ENCODE measurements at places on chromosomes 1 and 21.

- H3K4me3 ChIP-seq, result no peak overlapping the region
- peaks cover 6% of the 10 kb centered on the region for H3K4me1 ChIP-seq
- no peaks in the 10 kb centered on the region for H3K27me3 ChIP-seq
- no peaks in the 10 kb centered on the region for H3K36me3 ChIP-seq
- H3K27ac ChIP-seq, result no peak overlapping the region
These were observed 8.3 kb upstream of the TRABD2B start for GRCh38 chr1:48005253-48006117.

DNA sequence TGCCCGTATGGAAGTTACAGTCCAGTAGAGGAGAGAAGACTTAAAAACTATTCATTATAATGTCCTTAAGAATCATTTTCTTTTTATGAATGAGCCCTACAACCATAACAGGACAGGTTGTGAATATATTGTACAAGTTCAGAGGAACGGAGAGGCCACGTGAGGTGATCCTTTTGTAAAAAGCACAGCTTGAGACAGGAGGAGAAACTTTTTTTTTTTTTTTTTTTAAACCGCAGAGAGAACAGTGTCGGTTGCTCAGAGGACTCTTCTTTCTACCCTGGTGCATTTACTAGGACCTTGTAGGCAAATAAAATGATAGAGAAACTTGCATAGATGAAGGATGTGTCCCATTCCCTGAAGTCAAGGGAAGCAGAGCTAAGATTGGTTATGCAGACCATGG lies 32.1 kb downstream of the DYRK1A start:
- no peak overlapping the region for H3K27ac ChIP-seq
- no peak for DNase-seq
- no peaks in the 10 kb centered on the region for H3K36me3 ChIP-seq
- no peak overlapping the region for H3K4me3 ChIP-seq

DNA sequence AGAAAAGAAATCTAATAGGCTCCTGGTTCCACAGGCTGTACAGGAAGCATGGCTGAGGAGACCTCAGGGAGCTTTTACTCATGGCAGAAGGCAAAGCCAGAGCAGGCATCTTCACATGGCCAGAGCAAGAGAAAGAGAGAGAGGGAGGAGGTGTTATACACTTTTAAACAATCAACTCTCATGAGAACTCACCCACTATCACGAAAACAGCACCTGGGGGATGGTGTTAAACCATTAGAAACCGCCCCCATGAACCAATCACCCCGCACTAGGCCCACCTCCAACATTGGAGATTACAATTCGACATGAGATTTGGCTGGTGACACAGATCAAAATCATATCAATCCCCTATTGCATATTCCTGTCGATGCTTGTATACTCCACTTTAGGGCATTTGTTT lies 93.5 kb downstream of the MRPL39 start:
- H3K36me3 ChIP-seq, result no peaks in the 10 kb centered on the region
- no peaks in the 10 kb centered on the region for H3K4me1 ChIP-seq
- DNase-seq, result no peak
- no peaks in the 10 kb centered on the region for H3K27me3 ChIP-seq
- H3K4me3 ChIP-seq, result no peak overlapping the region

- no peak for DNase-seq
- no peaks in the 10 kb centered on the region for H3K27me3 ChIP-seq
- H3K4me3 ChIP-seq, result no peak overlapping the region
- H3K4me1 ChIP-seq, result peaks cover 4% of the 10 kb centered on the region
- H3K27ac ChIP-seq, result peak overlapping the region; percentile 28
- H3K36me3 ChIP-seq, result no peaks in the 10 kb centered on the region
These were observed 32.1 kb downstream of the PRRX1 start for GRCh38 chr1:170695955-170696590.

DNA sequence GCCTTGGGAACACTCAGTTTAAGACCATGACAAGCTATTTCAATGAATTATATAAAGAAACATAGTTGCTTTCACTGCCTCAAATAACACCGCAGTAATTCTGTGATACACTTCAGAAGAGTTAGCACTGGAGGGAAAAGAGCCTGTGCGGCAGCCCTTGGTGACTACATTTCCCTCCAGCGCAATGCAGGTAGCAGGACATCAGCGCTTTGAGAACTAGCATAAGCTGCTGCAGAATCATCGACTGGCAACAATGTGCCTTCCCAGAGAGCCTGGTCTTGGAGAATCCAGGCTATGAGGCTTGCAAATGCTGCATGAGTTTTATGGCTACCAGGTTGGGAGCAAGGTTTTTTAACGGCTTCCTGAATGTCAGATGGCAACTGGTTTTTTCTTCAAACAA lies 7.5 kb downstream of the NRIP1 start:
- H3K4me1 ChIP-seq, result peaks cover under 1% of the 10 kb centered on the region
- H3K27me3 ChIP-seq, result no peaks in the 10 kb centered on the region
- H3K36me3 ChIP-seq, result no peaks in the 10 kb centered on the region
- DNase-seq, result no peak
- no peak overlapping the region for H3K4me3 ChIP-seq

DNA sequence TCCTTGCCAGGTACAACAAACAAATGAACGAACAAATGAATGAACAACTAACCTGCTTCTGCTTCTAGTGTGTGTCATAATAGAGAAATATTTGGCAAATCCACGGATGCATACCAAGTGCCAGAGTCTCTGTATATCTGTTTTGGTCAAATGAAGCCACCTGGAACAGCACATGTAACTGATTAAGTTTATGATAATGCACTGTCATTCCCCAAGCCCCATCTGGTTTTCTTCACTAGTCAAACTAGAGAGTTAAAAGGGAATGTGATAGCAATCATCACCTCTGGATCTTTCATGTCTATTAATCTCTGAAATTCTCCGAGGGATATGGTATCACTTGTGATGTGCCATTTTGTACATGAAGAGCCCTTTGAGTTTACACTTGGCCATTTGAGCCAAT lies 21.0 kb upstream of the SCAF4 start:
- H3K36me3 ChIP-seq, result no peaks in the 10 kb centered on the region
- H3K4me3 ChIP-seq, result no peak overlapping the region
- peak overlapping the region; percentile 59 for H3K27ac ChIP-seq
- no peak for DNase-seq
- H3K4me1 ChIP-seq, result no peaks in the 10 kb centered on the region
- no peaks in the 10 kb centered on the region for H3K27me3 ChIP-seq

- H3K27me3 ChIP-seq, result no peaks in the 10 kb centered on the region
- H3K36me3 ChIP-seq, result no peaks in the 10 kb centered on the region
- no peak overlapping the region for H3K27ac ChIP-seq
- no peak for DNase-seq
- H3K4me3 ChIP-seq, result no peak overlapping the region
These were observed 99.5 kb downstream of the FGGY start for GRCh38 chr1:59396387-59396786.

GRCh38 chr1:203509135-203509534 lies 15.2 kb downstream of the OPTC start:
- peaks cover 43% of the 10 kb centered on the region for H3K4me1 ChIP-seq
- peak overlapping the region; percentile 70 for H3K27ac ChIP-seq
- no peak for DNase-seq
- H3K27me3 ChIP-seq, result no peaks in the 10 kb centered on the region

DNA sequence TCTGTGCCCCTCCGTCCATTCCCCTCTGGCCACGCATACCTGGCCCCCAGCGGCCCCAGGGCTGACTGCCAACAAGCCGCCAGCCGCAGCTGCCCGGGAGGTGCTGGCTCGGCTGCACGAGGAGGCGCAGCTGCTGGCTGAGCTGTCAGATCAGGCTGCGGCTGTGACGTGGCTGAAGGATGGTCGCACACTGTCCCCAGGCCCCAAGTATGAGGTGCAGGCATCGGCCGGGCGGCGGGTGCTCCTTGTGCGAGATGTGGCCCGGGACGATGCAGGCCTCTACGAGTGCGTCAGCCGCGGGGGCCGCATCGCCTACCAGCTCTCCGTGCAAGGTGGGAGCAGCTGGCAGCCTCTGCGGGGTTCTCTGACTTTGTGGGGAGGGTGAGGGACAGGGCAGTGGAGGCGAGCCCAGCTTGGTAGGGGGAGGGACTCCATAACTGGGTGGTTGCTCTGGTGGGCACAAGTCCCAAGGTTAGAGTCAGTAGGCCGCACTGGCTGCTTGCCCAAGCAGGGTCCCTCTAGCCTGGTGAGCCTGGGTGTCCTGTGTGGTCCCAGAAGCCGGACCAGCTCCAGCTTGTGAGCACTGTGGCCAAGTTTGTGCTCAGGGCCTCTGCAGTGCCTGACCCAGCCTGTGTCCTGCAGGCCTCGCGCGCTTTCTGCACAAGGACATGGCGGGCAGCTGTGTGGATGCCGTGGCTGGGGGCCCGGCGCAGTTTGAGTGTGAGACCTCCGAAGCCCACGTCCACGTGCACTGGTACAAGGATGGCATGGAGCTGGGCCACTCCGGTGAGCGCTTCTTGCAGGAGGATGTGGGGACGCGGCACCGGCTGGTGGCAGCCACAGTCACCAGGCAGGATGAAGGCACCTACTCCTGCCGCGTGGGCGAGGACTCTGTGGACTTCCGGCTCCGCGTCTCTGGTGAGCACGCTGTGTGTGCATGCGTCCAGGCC lies 8.8 kb downstream of the OBSCN start:
- H3K4me1 ChIP-seq, result peaks cover 36% of the 10 kb centered on the region
- no peak for DNase-seq
- no peaks in the 10 kb centered on the region for H3K27me3 ChIP-seq
- no peak overlapping the region for H3K27ac ChIP-seq
- H3K36me3 ChIP-seq, result no peaks in the 10 kb centered on the region

GRCh38 chr1:37764888-37765441 lies at the start of gene EPHA10:
Gene EPHA10 (minus strand): TSS chr1:37765120. CDS start chr1:37765066, 54 bp downstream.
- H3K4me3 ChIP-seq, result no peak within 1 kb of the TSS
- H3K36me3 ChIP-seq, result no peaks in the 10 kb centered on the region
- no peak for DNase-seq
- H3K27me3 ChIP-seq, result peaks cover 99% of the 10 kb centered on the region

DNA sequence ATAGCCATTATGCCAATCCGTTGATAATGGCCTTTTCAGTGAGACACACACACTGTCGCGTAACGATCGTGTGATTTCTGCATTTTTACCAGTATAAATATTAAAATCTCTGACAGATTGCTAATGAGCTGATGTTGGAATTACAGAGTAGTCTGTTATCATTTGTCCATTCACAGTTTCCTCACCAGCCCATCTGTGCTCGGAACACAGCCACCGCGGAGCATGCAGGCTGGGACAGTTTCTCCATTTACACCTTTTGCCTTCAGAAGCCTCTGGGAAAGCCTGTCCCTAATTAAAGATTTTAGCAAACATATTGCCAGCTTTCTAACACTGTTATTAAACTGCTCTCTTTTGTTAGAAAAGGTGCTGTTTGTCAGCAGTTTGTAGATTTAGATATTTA lies 82.2 kb upstream of the BARHL2 start:
- H3K27me3 ChIP-seq, result peaks cover 9% of the 10 kb centered on the region
- no peak overlapping the region for H3K4me3 ChIP-seq
- H3K36me3 ChIP-seq, result no peaks in the 10 kb centered on the region
- no peak for DNase-seq
- no peak overlapping the region for H3K27ac ChIP-seq

- no peak overlapping the region for H3K27ac ChIP-seq
- H3K36me3 ChIP-seq, result no peaks in the 10 kb centered on the region
- H3K4me1 ChIP-seq, result no peaks in the 10 kb centered on the region
- H3K27me3 ChIP-seq, result no peaks in the 10 kb centered on the region
These were observed 287.5 kb downstream of the HLX start for GRCh38 chr1:221166559-221167318.

GRCh38 chr1:30680429-30680828 lies 43.0 kb downstream of the MATN1 start:
- H3K4me3 ChIP-seq, result no peak overlapping the region
- H3K4me1 ChIP-seq, result peaks cover 4% of the 10 kb centered on the region
- H3K27ac ChIP-seq, result no peak overlapping the region
- H3K27me3 ChIP-seq, result peaks cover 4% of the 10 kb centered on the region

- no peak overlapping the region for H3K4me3 ChIP-seq
- DNase-seq, result no peak
- peaks cover 5% of the 10 kb centered on the region for H3K4me1 ChIP-seq
- H3K36me3 ChIP-seq, result no peaks in the 10 kb centered on the region
- H3K27ac ChIP-seq, result no peak overlapping the region
These were observed 235.8 kb upstream of the C1orf105 start for GRCh38 chr1:172184506-172185191.

- no peak for DNase-seq
- peaks cover 93% of the 10 kb centered on the region for H3K4me1 ChIP-seq
- H3K27ac ChIP-seq, result peak overlapping the region; percentile 82
- H3K4me3 ChIP-seq, result no peak overlapping the region
- H3K36me3 ChIP-seq, result no peaks in the 10 kb centered on the region
- H3K27me3 ChIP-seq, result no peaks in the 10 kb centered on the region
These were observed 78.0 kb downstream of the SSBP3 start for GRCh38 chr1:54328066-54328636.

DNA sequence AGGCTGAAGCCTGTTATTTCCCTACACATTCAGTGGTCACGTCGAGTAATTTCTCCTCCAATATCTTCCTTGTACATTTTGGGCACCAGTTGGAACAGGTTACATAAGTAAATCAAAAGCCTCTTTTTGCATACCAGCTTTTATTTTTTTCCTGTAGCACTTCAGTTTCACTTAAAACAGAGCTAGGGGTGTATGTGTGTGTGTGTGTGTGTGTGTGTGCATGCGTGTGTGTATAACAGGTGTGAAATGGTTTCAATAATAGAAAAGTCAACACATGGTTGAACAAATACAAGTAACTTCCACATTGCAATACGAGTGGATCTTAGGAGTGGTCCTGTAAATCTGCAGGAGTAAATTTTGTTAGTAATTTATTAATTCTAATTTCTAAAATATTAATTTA lies 3.0 kb upstream of the MAN1A2 start:
- H3K4me1 ChIP-seq, result peaks cover 16% of the 10 kb centered on the region
- no peak overlapping the region for H3K27ac ChIP-seq
- no peaks in the 10 kb centered on the region for H3K36me3 ChIP-seq
- no peaks in the 10 kb centered on the region for H3K27me3 ChIP-seq

- no peaks in the 10 kb centered on the region for H3K36me3 ChIP-seq
- H3K27ac ChIP-seq, result peak overlapping the region; percentile 91
- H3K27me3 ChIP-seq, result no peaks in the 10 kb centered on the region
- peak overlapping the region; percentile 84 for H3K4me3 ChIP-seq
- peaks cover 15% of the 10 kb centered on the region for H3K4me1 ChIP-seq
These were observed 3.8 kb upstream of the SAMD13 start for GRCh38 chr1:84297546-84298244.

DNA sequence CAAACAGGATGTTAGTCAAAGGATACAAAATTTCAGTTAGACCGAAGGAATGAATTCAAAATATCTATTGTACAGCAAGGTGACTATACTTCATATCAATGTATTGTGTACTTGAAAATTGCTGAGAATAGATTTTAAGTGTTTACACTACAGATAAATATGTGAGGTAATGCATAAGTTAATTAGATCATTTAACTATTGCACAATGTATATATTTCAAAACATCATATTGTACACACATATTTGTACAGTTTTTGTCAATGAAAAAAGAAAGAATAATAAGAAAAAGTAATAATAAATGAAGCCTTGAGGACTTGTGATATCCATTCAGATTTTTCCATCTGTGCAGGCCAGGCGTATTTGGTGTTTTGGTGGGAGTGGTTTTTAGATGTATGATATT lies 367.4 kb upstream of the SNX7 start:
- no peaks in the 10 kb centered on the region for H3K4me1 ChIP-seq
- H3K36me3 ChIP-seq, result no peaks in the 10 kb centered on the region
- DNase-seq, result no peak
- H3K4me3 ChIP-seq, result no peak overlapping the region
- H3K27ac ChIP-seq, result no peak overlapping the region

GRCh38 chr1:204818998-204819397 lies 51.7 kb upstream of the NFASC start:
- H3K27ac ChIP-seq, result peak overlapping the region; percentile 51
- DNase-seq, result no peak
- H3K27me3 ChIP-seq, result no peaks in the 10 kb centered on the region
- peaks cover 36% of the 10 kb centered on the region for H3K4me1 ChIP-seq
- H3K4me3 ChIP-seq, result no peak overlapping the region

GRCh38 chr1:83705091-83705490 lies 293.8 kb downstream of the TTLL7 start:
- no peaks in the 10 kb centered on the region for H3K27me3 ChIP-seq
- no peaks in the 10 kb centered on the region for H3K4me1 ChIP-seq
- no peak overlapping the region for H3K27ac ChIP-seq
- no peaks in the 10 kb centered on the region for H3K36me3 ChIP-seq
- no peak for DNase-seq

Data from esophagus squamous epithelium (tissue), 5 donors.